Stimulated activated CD4-positive, alpha-beta T cell treated with anti-CD3 and anti-CD28 coated beads, TNF-alpha, amount 100 ng/mL, for 48 hours (primary cell): ENCODE measurements at places on chromosomes 1 and 21.
A peak's percentile ranks its signal among the peaks of the same experiment; 100 is the strongest.

DNA sequence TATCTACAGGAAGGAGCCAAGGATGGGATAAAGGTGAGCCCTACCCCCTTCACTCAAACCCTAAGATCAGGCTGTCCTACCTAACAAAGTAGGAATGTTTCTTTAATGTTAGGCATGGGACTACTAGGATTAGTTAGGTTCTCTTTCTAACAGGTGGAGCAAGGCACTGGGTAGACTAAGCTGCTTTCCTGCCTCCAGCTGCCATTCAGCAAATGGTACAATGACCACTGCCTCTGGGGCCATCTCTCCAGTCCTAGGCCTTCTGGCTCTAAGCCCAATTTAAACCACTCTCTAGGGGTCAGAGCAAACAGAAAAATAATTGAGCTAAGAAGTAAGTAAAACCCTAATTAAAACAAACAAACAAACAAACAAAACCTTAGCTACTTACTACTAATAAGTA, 15.7 kb upstream of the IPO9 start:
- no peak for DNase-seq

- DNase-seq, result peak; percentile 41
Measured at GRCh38 chr1:109248797-109249629, at the start of gene CELSR2. Gene CELSR2 (plus strand): TSS chr1:109249539. CDS start chr1:109250080, 541 bp downstream.

DNA sequence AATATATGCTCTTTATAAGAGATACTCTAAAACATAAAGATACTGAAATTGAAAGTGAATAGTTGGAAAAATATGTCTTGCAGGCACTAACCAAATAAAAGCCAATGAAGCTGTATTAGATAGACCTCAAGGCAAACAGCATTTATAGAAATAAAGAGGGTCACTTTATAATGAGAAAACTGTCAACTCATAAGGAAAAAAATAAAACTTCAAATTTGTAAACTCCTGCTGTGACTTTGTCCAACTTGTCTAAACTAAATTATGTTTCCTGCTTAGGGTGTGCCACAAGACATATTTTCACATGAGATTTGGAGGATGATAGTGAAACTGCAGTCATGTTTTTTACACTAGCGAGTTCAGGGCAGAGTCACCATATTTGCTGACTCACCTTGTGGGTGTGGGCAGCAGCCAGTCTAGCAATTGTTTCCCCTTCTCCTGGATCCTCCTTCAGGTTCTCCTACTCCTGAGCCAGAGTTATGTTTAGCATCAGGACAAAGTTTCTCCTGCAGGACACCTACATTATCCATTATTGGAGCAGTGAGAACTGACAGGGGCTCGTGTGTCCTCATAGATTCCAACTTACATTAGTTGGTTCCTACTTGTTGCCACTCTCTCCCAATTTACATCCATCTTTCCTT, 43.8 kb downstream of the CD53 start:
- DNase-seq, result peak; percentile 4

- DNase-seq, result no peak
Measured at GRCh38 chr1:248631354-248632008, 3.4 kb downstream of the OR2T11 start.

DNA sequence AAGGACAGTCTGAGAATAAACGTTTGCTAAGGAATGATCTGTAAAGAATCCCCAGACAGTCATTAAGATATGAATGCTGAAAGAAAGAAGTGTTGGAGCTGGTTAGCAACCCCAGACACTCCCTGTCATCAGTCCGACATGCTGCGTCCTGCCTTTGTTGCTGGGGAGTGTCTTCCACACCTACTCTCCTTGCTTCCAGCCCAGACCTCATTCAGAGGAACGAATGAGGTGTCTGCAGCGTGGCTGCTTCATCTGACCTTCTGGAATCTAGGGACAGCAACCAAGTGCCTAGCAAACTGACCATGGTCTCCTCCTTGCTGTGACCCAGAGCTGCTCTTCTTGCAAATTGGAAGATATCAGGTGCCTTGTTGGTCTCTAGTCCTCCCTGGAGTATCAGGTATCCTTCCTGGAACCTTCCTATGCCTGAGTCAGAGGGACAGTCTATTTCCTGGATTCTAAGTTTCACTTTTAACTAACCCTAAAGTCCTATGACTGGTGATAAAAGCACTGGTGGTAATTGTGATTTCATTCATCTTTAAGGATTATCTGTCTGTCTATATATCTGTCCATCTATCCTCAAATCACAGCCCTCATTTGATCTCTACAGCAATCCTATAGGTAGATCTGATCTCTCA, 45.3 kb downstream of the NFASC start:
- DNase-seq, result no peak

DNA sequence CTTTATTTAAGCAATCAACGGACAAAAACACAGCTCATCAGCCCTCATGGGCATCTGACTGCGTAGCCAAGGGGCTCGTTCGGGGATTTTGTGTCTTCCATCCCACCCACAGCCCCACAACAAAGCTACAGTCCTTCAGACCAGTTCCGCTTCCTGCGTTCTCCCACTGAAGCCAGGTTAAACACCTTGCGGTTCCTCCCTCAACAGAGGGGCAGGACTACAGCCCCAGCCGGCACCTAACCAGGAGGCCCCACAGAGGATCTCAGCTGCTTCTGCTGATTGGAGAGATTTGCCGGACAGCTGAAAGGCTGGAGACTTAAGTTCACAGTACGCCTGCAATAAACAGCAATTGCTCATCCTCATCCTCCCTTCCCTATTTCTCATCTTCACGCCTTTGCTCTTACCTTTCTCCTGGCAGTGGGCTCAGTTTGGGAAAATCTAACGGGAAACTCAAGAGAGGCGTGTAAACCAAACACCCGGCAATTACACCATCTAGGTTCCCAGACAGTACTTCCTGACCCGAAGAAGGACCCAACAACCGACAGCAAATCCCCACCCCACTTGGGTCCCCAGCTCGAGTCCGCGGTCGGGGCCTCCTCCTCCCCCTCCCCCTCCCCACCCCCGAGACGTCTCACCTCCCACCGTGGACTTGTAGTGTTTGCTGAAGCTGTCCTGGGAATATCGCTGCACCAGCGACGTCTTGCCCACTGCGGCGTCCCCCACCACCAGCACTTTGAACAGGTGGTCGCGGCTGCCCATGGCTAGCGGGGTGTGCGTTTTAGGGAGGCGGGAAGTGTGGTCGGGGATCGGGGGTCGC, 876 bp downstream of the RAB29 start:
- DNase-seq, result peak; percentile 16

- DNase-seq, result no peak
Measured at GRCh38 chr1:7376676-7377075, 394.4 kb upstream of the VAMP3 start.

- no peak for DNase-seq
Measured at GRCh38 chr1:58907398-58907797, 123.6 kb upstream of the JUN start.

DNA sequence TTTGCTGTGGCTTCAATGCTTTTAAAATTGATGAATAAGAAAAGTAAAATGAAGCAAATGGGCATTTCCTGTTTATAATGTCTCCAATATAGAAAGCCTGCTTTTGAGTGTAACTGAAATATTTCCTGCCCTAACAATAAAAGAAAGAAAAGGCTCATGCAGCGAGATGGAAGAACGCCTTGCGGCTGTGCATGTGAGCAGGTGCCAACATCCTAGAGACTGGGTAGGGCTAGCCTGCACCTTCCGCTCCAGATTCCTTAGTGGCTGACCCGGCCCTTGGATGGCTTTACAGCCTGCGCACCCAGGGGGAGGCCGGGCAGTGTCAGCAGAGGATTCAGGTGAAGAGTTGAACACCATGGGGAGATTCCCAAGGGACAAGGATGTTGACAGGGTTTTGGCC, 21.8 kb downstream of the CNIH3 start:
- no peak for DNase-seq

- DNase-seq, result no peak
Measured at GRCh38 chr1:5594056-5594956, 397.9 kb downstream of the NPHP4 start.

GRCh38 chr1:203089001-203089650, 3.3 kb upstream of the MYOG start:
- DNase-seq, result no peak

DNA sequence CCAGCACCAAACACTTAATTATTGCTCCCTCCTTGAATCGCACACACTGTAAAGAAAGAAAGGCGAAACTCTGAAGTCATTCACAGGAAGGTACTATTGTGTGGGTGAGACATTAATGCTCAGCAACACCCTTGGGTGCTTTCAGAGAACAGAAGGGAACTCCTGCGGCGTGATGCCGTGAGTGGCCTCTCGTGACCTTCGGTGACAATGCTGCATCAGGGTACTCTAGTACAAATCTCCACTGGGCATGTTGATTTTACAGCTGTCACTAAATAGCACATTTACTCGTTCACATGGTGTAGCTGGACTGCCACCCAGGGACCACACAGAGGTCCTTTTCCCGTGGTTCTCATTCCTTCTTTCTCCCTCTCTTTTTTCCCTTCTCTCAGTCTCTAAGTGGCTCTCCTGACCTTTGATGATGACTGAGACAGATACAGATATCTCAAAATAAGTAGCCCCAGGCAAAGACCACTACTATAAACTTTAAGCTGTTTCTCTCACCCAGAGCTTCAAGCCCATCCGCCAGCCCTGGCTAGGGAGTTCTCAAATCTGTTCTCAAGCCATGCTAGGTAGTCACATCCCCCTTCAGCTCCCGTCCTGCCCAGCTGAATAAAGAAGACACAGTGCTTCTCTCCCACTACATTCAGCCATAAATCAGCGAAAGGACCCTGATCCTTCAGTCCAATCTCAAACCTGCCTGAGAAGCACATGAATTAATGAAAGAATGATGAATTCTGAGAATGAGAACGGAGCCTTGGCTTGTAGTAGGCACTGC, 223.4 kb upstream of the FMN2 start:
- no peak for DNase-seq

DNA sequence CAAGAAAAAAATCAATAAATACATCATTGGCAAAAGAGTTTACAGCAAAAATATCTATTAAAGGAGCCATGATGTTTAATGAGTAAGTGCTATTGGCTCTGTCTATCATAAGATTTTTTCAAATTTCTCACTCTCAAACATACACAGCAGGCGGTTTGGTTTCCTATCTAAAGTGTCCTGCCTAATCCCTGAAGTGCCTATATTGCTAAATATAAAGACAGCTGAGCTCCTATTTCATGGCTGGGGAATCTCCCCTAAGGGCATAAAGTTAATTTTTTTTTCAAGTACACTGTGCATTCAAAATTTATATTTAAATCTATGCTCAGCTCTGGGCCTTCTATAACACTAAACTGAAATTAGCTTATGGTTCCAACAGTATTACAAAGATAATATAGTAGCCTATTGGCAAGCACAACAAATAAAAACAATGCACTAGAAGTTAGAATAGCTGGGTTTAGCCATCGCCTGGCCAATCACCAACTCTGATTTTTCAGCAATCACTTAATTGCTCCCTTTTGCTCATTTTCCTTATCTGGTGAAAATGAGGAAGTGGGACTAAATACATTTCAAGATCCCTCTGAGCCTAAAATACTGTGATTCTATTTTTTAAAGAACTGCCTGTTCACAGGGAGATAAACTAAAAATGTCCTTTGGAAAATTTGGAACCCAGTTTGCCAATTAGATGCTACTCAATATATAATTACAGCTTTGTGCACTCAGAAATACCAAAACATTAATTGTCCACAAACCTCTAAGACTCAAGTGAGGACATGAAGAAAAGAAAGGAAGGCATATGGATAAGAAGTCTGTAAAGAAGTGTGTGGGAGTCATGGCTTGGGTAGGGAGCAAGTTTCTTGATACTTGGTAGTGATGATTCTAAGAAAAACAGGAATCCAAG, 62.5 kb downstream of the WDR64 start:
- no peak for DNase-seq

- DNase-seq, result no peak
Measured at GRCh38 chr1:243396876-243397275, 141.0 kb downstream of the SDCCAG8 start.

DNA sequence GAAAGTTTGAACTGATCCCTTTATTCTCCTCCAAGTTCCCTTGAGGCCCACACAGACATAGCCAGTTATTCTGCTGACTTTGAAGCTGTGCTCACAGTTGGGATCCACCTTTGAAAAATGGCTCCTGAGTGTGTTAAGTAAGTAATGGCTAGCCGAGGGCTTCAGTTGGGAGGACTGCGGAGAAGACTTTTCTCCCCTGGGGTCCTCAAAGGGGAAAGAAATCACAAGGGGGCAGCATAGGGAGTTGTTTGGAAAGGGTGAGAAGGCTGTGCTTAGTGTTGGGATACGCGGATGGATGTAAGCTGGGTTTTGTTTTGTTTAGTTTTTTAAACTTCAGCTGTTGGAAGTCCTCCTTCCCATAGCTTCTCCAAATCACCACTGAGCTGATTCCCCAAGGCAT, 8.3 kb downstream of the PGM1 start:
- DNase-seq, result no peak

DNA sequence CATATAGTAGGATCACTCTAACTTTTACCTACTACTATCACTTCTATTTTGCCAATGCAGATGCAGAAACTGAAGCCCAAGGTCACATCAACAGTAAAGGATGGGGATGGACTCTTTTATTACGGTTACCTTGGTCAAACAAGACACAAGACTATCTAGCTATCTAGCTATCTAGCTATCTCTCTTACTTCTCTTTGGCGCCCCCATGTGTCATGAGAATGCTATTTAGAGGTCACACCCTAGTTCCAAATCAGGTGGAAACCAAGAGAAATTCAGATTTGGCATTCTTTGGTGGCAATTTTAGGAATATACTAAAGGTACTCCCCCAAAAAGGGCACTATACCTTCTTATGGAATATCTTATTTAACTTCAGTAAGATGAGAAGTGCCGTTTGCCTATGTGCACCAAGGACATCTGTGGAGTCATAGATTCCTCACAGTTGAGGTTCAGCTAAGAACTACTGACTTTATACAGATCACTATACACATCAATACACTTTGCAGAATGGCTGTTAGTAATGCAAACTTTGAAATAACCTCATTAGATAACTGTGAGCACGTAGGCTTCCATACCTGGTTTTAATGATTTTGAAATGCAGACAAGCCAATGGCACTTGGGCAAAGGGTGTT, 6.7 kb downstream of the ZNF648 start:
- peak; percentile 29 for DNase-seq

GRCh38 chr1:194295685-194296084, 1109.3 kb upstream of the B3GALT2 start:
- DNase-seq, result no peak

- no peak for DNase-seq
Measured at GRCh38 chr1:195584870-195585624, 1023.2 kb downstream of the KCNT2 start.

- no peak for DNase-seq
Measured at GRCh38 chr1:183836598-183836997, 31.7 kb downstream of the RGL1 start.

GRCh38 chr1:228344631-228345072, 62.0 kb downstream of the TRIM11 start:
- DNase-seq, result no peak

- DNase-seq, result no peak
Measured at GRCh38 chr1:175755516-175756070, 12.2 kb upstream of the TNR start.

DNA sequence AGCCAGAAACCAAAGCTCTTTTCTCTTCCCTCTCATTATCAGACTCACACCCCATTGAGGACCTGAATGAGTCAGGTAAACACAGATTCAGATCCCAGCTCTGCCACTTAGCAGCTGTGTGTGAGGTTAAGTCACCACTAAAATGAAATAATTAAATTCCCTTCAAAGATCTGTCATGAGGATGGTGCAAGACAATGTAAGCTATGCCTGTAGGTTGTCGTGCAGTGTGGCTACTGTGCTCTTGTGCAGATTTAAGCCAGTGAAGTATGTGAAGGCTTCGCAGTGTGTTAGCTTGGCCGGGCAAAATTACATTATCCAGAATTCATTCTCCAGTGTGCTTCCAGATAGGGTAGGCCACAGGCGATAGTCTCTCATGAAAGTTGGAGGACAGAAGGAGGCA, 13.6 kb downstream of the UBL4B start:
- no peak for DNase-seq

GRCh38 chr1:214677945-214678344, 75.0 kb downstream of the CENPF start:
- DNase-seq, result no peak

- DNase-seq, result no peak
Measured at GRCh38 chr21:24175106-24175505, 1432.2 kb downstream of the MRPL39 start.
